ENCODE measurements at places on chromosomes 6 and 20.

DNA sequence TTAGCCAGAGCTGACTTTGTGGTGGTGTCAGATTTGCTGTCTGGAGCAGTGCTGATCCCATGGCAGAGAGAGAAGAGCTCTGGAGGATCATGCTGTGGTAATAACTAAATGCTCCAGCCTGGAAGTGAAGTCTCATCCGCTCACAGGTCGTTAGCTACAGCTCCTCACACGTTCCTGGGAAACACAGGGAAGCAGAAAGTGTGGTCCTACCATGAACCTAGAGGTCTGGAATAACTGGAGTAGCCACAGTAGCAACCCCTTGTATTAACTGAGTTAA lies 2.7 kb downstream of the HIVEP1 start:
- no peak for DNase-seq

DNA sequence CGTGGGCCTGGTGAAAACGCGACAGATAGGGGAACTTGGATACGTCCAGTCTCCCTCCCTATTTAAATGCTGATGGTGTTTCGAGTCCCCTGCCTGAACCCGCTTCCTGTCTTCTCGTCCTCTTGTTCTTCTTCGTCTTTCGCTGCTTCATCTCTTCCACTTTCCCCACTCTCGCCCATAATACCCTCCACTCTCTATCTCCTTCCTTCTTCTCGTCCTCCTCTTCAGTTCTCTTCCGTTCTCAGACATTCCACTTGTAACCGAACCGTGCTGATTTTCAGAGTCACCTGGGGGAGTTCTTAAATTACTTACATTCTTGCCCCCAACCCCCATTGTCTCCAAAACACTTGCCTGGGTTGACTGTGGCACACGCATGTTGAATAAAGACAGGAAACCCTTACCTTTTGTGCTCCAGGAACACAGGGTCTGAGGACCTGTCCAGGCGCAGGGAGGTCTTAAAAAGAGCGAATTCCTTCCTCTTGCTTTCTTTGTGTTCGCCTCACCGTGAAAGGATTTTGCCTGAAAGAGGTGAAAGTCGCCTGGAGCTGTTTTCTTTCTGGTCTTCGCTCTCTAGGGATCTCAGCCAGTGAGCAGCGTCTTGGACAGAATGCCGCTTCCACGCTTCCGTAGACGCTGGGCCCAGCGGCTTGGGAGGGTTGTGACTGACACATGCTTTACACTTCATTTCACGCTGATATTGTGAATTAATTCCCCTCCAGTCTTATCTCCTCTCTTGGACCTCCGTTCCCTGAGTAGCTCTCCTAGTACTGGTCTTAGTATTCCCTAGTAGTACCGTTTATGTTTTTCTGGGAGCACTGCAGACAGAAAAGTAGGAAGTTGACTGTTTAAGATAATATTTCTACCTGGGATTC lies 184.0 kb downstream of the GPX5 start:
- DNase-seq, result peak; percentile 27

GRCh38 chr6:91420243-91420642 lies 833.4 kb upstream of the MAP3K7 start:
- DNase-seq, result no peak

- no peak for DNase-seq
These were observed 10.5 kb downstream of the PLN start for GRCh38 chr6:118558464-118559217.

DNA sequence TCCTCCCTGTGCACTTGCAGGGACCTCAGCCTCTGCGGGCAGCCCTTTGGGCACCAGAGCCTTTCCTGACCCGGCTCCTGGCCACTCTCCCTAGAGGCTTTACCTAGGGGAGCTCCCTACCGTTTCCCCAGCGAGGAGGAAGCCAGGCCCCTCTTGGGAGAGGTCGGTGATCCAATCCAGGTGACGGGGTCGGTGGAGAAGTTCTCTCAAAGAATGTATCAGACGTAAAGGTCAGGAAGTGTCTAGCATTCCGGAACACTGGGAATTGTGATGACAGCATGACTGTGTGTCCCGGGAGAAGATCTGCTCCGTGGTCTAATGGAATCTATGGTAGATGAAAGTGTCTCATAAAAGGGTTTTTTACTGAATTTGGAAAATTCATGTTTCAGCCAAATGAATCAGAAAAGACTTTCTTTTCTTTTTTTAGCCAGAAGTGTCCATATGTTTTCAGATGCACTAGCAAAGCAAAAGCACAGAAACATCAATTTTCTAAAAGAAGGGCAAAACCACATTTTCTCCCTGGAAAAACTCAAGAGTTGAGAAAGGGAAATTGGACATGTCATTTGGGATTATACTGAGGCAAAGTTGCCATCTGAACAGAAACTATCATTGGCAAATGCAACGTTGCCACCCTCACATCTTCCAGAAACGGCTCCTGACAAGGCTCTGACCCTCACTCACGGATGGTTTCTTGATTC lies 289.4 kb downstream of the THBS2 start:
- no peak for DNase-seq

- DNase-seq, result no peak
These were observed 313.7 kb upstream of the TBX18 start for GRCh38 chr6:85078058-85078457.

- peak; percentile 41 for DNase-seq
These were observed 121.2 kb upstream of the LAMP5 start for GRCh38 chr20:9392892-9393857.

DNA sequence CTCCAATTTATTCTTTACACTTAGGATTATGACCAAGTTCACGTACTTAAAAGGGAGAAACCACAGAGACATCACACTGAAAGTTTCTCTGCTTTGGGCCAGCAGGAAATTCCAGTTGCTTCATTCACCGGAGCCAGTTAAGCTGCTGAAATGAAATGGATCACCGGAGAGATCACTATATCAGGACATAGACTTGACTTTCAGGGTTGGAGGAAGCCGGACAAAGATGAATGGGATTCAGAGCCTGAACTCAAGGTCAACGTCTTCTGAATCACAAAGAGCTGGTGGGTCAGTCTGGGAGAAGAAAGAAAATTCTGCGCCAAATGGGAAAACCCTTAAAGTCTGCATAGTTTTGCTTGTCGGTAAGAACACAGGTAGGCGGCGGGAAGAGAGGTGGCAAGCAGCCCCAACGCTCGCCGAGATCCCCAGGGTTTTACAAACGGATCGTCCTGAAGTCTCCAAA lies 81.9 kb upstream of the CCDC28A start:
- DNase-seq, result no peak

GRCh38 chr6:106490030-106490429 lies 129.5 kb downstream of the CRYBG1 start:
- DNase-seq, result no peak

DNA sequence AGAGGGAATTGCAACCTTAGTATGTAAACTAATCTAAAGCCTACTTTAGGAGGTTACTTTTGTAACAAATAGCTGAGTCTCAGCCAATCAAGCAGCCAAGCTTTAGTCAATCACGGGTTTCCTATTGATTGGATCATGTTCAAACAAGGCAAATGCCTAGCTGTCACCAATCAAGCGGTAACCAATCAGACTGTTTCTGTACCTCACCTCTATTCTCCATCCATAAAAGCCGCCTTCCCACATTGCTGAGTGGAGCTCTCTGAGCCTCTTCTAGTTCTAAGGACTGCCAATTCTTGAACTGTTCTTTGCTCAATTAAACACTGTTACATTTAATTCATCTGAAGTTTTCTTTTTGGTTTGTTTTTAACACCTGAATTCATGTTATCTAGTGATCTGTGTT lies 148.4 kb upstream of the BMP5 start:
- DNase-seq, result no peak

DNA sequence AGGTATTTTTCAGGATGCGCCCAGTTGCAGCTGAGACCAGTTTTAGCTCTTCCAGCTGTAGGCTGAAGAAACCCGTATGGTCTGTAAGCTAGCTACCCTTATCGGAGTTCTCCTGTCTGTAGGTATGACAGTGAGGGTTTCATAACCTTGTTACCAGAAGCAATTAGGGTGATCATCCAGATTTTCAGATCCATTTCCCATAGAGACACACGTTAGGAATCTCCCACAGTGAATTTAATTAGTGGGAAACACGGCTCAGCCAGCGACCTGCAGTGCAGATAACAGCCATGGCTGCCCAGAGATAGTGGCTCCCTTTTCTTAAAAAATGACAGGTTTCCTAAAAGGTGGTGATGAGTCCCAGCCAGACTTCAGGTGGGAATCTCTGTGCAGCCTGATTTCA lies 111.1 kb downstream of the BTBD3 start:
- no peak for DNase-seq

DNA sequence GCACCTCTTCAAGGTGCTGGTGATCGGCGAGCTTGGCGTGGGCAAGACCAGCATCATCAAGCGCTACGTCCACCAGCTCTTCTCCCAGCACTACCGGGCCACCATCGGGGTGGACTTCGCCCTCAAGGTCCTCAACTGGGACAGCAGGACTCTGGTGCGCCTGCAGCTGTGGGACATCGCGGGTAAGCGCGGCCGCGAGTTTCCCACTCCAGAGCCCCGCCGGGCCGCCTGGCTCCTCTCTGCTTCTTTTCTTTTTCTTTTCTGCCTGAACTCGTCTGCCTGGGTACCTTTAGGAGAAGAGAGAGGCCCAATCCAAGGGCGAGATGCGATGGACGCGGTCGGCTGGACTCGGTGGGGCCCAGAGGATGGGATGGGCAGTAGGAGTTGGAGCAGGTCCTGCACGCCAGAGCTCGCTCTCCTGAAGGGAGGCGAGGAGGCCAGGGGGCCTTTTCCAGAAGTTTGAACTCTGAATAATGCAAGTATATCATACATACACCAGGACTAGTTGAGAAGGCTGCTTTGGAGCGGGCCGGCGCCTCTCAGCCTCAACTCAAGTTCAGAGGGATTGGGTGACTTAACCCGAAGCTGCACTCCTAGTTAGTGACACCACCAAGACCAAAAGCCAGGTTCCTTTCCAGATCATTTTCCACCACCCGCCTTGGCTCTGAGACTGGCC lies 445 bp downstream of the RAB32 start:
- peak; percentile 3 for DNase-seq

- DNase-seq, result no peak
These were observed 5.1 kb downstream of the HLA-C start for GRCh38 chr6:31266567-31267360.

DNA sequence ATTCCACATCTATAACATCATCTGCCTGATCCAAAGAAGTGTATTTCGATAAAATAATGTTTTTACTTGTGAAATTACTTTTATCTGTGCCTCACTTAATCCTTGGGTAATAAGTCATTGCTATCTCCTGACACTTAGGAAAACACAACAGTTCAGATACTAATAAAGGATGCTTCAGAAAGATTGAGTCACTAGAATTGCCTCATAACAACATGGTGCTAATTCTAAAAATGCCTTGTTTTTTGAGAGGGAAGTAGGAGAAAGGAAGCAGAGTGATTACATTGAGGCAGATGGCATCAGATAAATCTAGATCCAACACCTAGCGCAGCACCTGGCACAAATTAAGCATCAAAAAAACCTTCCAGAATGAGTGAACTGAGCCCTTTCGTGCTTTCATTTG lies 69.0 kb downstream of the NCOA7 start:
- DNase-seq, result no peak

DNA sequence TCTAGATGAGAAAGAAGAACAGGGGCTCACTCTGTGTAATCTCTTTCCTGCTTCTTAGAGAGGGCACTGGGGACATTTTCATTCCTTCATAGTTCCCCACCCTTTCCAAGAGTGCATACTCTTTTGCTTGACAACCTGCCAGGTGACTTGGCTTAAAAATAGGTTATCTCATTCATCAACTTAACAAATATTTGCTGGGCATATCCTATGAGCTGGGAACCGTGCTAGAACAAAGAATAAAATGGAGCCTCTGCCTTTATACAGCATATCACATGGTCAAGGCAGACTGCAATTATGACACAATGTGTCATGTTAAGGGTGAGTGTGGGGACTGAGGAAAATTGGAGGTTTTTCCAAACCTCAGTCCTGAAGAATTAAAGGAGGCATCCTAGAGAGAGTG lies 209.8 kb upstream of the FOXA2 start:
- no peak for DNase-seq

DNA sequence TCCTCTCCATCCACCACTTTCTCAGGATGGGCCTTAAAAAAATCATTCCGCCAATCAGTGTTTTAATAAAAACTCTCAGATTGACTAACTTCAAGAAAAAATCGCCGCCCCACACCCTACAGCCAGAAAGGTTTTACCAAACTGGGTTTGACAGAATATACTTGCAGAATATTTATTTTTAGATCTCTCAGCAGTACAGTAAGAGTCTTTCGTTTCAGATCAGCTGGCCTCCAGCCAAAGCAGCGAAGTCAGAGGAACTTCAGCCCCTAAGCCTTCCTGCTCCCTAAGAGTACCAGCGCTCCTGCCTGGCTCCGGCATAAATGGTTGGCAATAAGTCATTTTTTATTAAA lies 24.7 kb downstream of the TBC1D7 start:
- DNase-seq, result peak; percentile 97

Data from RPMI8226 (cell line).